ENCODE measurements at places on chromosomes 1 and 21. TPM values are rescaled to one million over a fixed set of nuclear protein-coding genes. Genes with fewer than 3 reads are reported as not detected.

DNA sequence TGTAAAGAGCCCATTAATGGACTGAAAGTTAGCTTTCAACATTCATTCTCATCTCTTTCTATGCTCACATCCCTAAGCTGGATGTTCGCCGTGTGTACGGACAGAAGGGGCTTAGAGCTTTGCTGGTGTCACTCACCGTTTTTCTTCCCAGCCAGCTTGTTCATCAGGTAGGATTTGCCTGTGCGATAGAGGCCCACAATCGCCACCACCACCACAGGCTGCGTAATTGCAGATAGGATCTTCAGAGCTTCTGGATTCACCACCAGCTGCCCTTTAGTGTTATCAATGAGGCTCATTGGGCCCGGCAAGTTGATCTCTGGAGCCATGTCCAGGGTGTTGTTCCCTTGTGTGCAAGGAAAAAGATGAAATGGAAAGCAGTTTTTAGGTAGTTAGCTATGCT lies 4.3 kb downstream of the GBP2 start:
- DNase-seq, result no peak

GRCh38 chr1:30512914-30513265 lies 210.5 kb downstream of the MATN1 start:
- DNase-seq, result no peak

Gene TDRD10
- total RNA-seq, result 7.3 TPM

Gene RBP7
- 23.5 TPM for total RNA-seq

Gene SSR2
- 387 TPM for total RNA-seq

Data from ovary (tissue), 10 donors.